ENCODE measurements at places on chromosomes 12 and 14. TPM values are rescaled to one million over a fixed set of nuclear protein-coding genes. Genes with fewer than 3 reads are reported as not detected.

- DNase-seq, result peak; percentile 37
- no peak overlapping the region for H3K4me3 ChIP-seq
- peaks cover 11% of the 10 kb centered on the region for H3K4me1 ChIP-seq
- H3K27ac ChIP-seq, result peak overlapping the region; percentile 55
- H3K27me3 ChIP-seq, result no peaks in the 10 kb centered on the region
These were observed 709 bp downstream of the HAL start for GRCh38 chr12:95995238-95996031.

- no peak overlapping the region for H3K4me3 ChIP-seq
- H3K36me3 ChIP-seq, result no peaks in the 10 kb centered on the region
- H3K27ac ChIP-seq, result no peak overlapping the region
- H3K27me3 ChIP-seq, result no peaks in the 10 kb centered on the region
These were observed 17.1 kb downstream of the INSM2 start for GRCh38 chr14:35551081-35551480.

GRCh38 chr12:16347391-16348298, at the start of gene MGST1:
Gene MGST1, plus strand, starts transcription at chr12:16347645. Its CDS starts 6,608 bp downstream, at chr12:16354253.
- no peaks in the 10 kb centered on the region for H3K36me3 ChIP-seq
- DNase-seq, result peak; percentile 89
- peak within 1 kb of the TSS; percentile 88 for H3K27ac ChIP-seq
- no peaks in the 10 kb centered on the region for H3K4me1 ChIP-seq
- peak within 1 kb of the TSS; percentile 56 for H3K4me3 ChIP-seq

- no peak for DNase-seq
- H3K4me1 ChIP-seq, result no peaks in the 10 kb centered on the region
- H3K36me3 ChIP-seq, result no peaks in the 10 kb centered on the region
- H3K4me3 ChIP-seq, result no peak overlapping the region
- H3K27me3 ChIP-seq, result no peaks in the 10 kb centered on the region
These were observed 100.6 kb upstream of the TBX3 start for GRCh38 chr12:114784526-114784925.

- peaks cover 8% of the 10 kb centered on the region for H3K27me3 ChIP-seq
- no peak overlapping the region for H3K4me3 ChIP-seq
- H3K4me1 ChIP-seq, result peaks cover 13% of the 10 kb centered on the region
- DNase-seq, result no peak
These were observed 17.2 kb downstream of the NKX2-1 start for GRCh38 chr14:36502558-36503508.

- no peaks in the 10 kb centered on the region for H3K27me3 ChIP-seq
- peaks cover 42% of the 10 kb centered on the region for H3K36me3 ChIP-seq
- no peak overlapping the region for H3K4me3 ChIP-seq
- no peaks in the 10 kb centered on the region for H3K4me1 ChIP-seq
- H3K27ac ChIP-seq, result no peak overlapping the region
These were observed 37.0 kb downstream of the TRAFD1 start for GRCh38 chr12:112162241-112162790.

DNA sequence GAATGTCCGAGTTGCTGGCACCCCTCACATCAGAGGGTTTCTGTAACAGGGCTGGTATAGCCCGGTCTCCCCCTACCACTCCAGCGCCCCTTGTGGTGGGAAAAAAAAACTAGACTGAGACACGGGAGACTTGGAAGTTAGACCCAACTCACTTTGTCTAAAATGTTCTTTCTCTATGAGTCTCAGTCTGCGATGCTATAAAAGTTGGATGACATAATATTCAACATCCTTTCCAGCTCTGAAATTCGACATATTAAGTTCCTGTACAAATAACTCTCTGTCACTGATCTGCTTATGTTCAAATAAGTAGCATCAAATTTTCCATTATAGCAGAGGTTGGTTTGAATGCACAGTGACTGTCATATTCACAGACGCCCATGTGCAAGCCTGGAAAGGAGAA, 25.7 kb upstream of the TC2N start:
- no peaks in the 10 kb centered on the region for H3K36me3 ChIP-seq
- H3K27ac ChIP-seq, result no peak overlapping the region
- H3K4me3 ChIP-seq, result no peak overlapping the region
- no peak for DNase-seq
- no peaks in the 10 kb centered on the region for H3K27me3 ChIP-seq

DNA sequence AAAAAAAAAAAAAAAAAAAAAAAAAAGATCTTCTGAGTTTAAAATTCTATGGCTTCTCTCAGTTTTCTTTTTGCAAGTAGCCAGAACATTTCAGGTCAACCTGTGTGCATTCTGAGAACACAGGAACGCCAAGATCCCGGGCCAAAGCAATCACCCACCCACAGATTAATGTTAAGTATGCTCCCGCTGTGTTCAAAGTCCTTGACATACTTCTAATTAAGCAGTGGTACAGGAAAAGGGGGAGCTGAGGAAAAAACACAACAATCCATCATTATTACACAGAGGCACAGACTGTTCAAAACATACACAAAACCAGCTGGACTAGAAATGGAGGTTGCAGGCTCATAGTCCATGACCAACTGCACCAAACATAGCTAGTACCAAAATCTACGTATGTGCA, 2.8 kb downstream of the FBXO21 start:
- no peak for DNase-seq
- H3K4me3 ChIP-seq, result no peak overlapping the region
- no peaks in the 10 kb centered on the region for H3K27me3 ChIP-seq
- H3K4me1 ChIP-seq, result peaks cover 18% of the 10 kb centered on the region
- H3K27ac ChIP-seq, result peak overlapping the region; percentile 51
- H3K36me3 ChIP-seq, result peaks cover 12% of the 10 kb centered on the region

GRCh38 chr14:83894568-83894967, 1635.4 kb upstream of the FLRT2 start:
- DNase-seq, result no peak
- H3K4me1 ChIP-seq, result no peaks in the 10 kb centered on the region
- no peaks in the 10 kb centered on the region for H3K27me3 ChIP-seq
- no peak overlapping the region for H3K4me3 ChIP-seq
- no peak overlapping the region for H3K27ac ChIP-seq
- H3K36me3 ChIP-seq, result no peaks in the 10 kb centered on the region

GRCh38 chr14:44778604-44779003, 183.1 kb downstream of the KLHL28 start:
- no peak overlapping the region for H3K27ac ChIP-seq
- no peaks in the 10 kb centered on the region for H3K36me3 ChIP-seq
- DNase-seq, result no peak

DNA sequence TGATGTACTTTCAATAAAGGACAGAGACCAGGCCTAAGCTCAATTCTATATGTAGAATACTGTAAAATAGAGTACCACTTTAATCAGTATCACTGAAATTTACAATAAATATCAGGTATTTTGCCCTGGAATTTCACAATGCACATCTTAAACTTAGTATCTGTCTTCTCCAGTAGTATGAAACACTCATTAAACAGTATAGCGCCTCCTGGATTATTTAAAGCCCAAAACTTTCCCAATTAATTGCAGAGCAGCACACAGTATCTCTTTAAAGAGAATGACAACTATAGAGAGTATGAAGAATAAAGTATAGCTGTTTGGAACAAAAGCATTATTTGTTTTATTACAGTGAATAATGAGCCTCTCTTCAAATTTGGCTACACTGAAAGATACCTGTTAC, 80.2 kb downstream of the BHLHE41 start:
- no peak overlapping the region for H3K27ac ChIP-seq
- no peak for DNase-seq
- no peaks in the 10 kb centered on the region for H3K36me3 ChIP-seq
- peaks cover 15% of the 10 kb centered on the region for H3K4me1 ChIP-seq

GRCh38 chr12:3727877-3728632, 24.9 kb downstream of the CRACR2A start:
- peaks cover 23% of the 10 kb centered on the region for H3K4me1 ChIP-seq
- no peaks in the 10 kb centered on the region for H3K27me3 ChIP-seq
- H3K36me3 ChIP-seq, result no peaks in the 10 kb centered on the region
- no peak overlapping the region for H3K4me3 ChIP-seq
- H3K27ac ChIP-seq, result peak overlapping the region; percentile 56

GRCh38 chr14:34983148-34983760, 462 bp downstream of the SRP54 start:
- no peak for DNase-seq
- H3K36me3 ChIP-seq, result no peaks in the 10 kb centered on the region
- peak overlapping the region; percentile 95 for H3K27ac ChIP-seq
- H3K4me1 ChIP-seq, result peaks cover 47% of the 10 kb centered on the region

GRCh38 chr12:11545484-11546330, 103.8 kb upstream of the ETV6 start:
- no peaks in the 10 kb centered on the region for H3K4me1 ChIP-seq
- H3K27ac ChIP-seq, result no peak overlapping the region
- H3K36me3 ChIP-seq, result no peaks in the 10 kb centered on the region

DNA sequence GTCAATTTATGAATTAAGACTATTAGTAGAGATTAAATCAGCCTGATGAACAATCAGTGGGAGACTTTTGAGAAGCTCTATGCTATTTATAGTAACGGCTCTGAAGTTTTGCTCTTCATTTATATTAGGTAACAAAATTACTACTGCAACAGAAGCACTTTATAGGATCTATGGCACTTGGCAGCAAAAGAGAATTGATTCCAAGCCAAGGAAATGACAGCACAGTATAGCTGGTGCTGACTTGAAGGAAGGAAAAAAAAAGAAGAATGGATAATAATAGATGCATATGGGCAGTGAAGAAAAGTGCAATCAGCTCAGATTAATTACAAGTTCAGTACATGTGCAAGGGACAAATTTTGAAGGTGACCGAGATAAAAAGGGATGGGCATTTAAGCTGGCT, 228.2 kb upstream of the PPFIA2 start:
- no peaks in the 10 kb centered on the region for H3K27me3 ChIP-seq
- H3K36me3 ChIP-seq, result no peaks in the 10 kb centered on the region
- H3K4me3 ChIP-seq, result no peak overlapping the region
- no peak overlapping the region for H3K27ac ChIP-seq
- H3K4me1 ChIP-seq, result no peaks in the 10 kb centered on the region
- no peak for DNase-seq

DNA sequence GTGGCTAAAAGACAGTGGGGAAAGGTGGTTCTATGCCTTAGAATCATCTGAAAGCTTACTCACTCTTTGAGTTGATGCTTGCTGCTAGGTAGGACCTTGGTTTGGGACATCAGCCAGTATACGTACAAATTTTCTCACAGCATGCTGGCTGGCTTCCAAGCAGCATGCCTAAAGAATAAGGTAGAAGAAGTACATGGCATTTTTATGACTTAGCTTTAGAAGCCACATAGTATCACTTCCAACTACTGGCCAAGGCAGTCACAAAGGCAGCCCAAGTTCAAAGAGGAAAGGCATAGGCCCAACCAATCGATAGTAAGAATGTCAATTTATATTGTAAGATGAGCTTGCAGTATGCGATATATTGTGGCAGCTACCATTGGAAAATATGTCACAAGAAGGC, 284.2 kb upstream of the CAND1 start:
- H3K4me3 ChIP-seq, result no peak overlapping the region
- H3K36me3 ChIP-seq, result no peaks in the 10 kb centered on the region
- no peaks in the 10 kb centered on the region for H3K4me1 ChIP-seq
- DNase-seq, result no peak
- no peak overlapping the region for H3K27ac ChIP-seq

DNA sequence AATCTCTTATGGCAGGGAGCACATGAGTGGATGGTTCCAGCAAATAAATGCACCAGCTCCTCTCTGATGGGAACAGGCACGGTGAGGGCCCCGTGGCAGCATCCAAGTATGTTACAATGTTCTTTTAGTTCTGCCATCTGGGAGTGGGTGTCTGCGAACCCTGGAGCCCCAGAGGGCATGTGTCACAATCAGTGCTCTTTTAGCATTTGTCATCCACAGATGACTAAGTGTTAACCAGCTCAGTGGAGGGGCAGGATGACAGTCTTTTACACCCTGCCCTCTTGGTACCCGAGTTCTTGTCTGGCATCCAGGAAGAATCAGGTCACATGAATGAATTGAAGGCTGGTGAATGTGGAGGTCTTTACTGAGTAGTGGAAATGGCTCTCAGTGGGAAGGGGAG, 560.4 kb upstream of the FLRT2 start:
- H3K27me3 ChIP-seq, result no peaks in the 10 kb centered on the region
- DNase-seq, result peak; percentile 20

GRCh38 chr12:104243551-104243950, 28.0 kb downstream of the TXNRD1 start:
- no peak for DNase-seq
- H3K27me3 ChIP-seq, result no peaks in the 10 kb centered on the region
- H3K36me3 ChIP-seq, result no peaks in the 10 kb centered on the region
- H3K4me1 ChIP-seq, result peaks cover 8% of the 10 kb centered on the region

GRCh38 chr12:44972746-44973421, 78.0 kb downstream of the DBX2 start:
- no peaks in the 10 kb centered on the region for H3K4me1 ChIP-seq
- DNase-seq, result no peak
- no peaks in the 10 kb centered on the region for H3K36me3 ChIP-seq
- H3K27me3 ChIP-seq, result no peaks in the 10 kb centered on the region
- no peak overlapping the region for H3K4me3 ChIP-seq
- H3K27ac ChIP-seq, result no peak overlapping the region

The RBMS2 gene
- total RNA-seq, result 67.0 TPM

The GTF2H3 gene
- 17.3 TPM for total RNA-seq

The CCDC92 gene
- 33.8 TPM for total RNA-seq

The FAR2 gene
- 16.5 TPM for total RNA-seq

The YBX3 gene
- total RNA-seq, result 285 TPM

The CPM gene
- total RNA-seq, result 305 TPM

The TXNDC16 gene
- total RNA-seq, result 7.4 TPM

The CLMN gene
- total RNA-seq, result 14.1 TPM
